ENCODE measurements at places on chromosomes 7 and 10.

- DNase-seq, result no peak
Observed at GRCh38 chr10:125158601-125159485, 1.5 kb downstream of the CTBP2 start.

GRCh38 chr10:70479165-70479581 lies 606 bp downstream of the PALD1 start:
- DNase-seq, result no peak

DNA sequence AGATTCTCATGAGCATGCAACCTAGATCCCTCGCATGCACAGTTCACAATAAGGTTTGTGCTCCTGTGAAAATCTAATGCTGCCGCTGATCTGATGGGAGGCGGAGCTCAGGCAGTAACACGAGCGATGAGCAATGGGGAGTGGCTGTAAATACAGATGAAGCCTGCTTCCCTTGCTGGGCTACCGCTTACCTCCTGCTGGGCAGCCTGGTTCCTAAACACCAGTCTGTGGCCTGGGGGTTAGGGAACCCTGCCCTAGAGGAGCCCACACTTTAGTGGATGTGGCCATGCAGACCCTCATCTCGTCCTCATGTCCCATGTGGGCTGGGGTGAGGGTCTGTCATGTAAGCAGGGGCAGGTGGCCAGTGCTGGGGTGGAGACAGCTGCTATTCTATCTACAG lies 417.6 kb downstream of the GLRX3 start:
- DNase-seq, result no peak

GRCh38 chr10:10584161-10584560 lies 433.5 kb upstream of the CELF2 start:
- DNase-seq, result no peak

- DNase-seq, result no peak
Observed at GRCh38 chr7:88759230-88760135, at the start of gene ZNF804B. Gene ZNF804B, plus strand, starts transcription at chr7:88759700. Its CDS starts 277 bp downstream, at chr7:88759977.

- DNase-seq, result peak; percentile 14
Observed at GRCh38 chr7:114554781-114555537, 140.3 kb downstream of the FOXP2 start.

DNA sequence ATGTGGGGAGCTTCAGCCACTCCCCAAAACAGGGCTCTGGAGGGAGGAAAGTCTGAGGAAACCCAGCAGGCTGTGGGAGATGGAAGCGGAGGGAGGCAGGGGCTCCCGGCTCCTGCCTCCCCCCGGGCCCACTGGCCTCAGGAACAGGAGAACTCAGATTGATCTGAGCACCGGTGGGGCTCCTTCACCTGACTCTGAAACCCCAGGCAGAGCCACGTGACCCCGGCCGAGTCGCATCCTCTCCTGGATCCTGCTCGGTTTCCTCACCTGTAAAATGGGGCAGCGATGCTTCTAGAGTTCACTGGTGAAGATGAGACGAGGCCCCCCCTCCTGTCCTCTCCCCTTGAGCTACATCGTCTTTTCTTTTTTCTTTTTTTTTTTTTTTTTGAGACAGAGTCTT lies 33.6 kb downstream of the TCERG1L start:
- DNase-seq, result no peak

All from NCI-H460 (cell line).